ENCODE measurements at places on chromosomes 6 and 20.

DNA sequence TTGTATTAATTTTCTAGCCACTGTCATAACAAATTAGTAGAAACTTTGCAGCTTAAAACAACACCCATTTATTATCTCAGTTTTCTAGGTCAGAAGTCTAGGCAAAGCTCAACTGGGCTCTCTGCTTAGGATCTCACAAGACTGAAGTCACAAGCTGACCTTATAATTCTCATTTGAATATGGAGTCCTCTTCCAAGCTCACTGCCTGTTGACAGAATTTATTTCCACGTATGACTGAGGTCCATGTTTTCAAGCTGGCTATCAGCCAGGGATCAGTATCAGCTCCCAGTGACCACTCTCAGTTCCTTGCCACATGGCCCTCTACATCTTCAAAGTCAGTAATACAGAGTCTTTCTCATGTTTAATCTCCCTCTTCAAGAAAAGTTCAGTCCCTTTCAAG is 11.7 kb upstream of the HLA-DQB2 start:
- DNase-seq = no peak

- DNase-seq = no peak
Measured at GRCh38 chr20:59117526-59117925, 46.1 kb upstream of the ZNF831 start.

DNA sequence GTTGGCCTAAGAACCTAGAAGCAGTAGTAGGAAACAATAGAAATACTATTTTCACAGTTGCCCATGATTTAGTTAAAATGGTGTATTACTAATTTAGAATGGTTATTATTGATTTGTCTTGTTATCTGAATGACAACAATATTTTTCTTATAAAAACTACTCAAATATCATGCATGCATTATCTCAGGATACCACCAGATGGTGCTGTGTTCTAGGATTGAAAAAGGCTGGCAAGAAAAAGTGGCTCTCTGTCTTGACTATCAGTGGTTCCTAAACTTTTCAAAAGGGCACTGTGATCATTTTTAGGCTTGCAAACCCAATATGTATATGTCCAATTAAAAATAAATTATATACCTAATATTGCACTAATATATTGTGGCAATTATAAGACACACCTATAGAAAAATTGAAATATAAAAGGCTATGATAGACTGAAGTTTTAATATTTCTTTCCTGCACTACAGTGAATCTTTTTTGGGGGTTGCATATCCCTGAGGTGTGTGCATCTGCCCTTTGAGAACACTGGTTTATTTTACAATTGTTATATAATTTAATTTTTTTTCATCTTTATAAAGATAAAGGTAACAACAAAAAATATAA is 131.7 kb upstream of the MLIP start:
- no peak for DNase-seq

- no peak for DNase-seq
Measured at GRCh38 chr20:32945710-32946221, 58.5 kb downstream of the SUN5 start.

- no peak for DNase-seq
Measured at GRCh38 chr20:51424270-51425117, 118.0 kb downstream of the NFATC2 start.

GRCh38 chr6:7976485-7977056 is 66.0 kb upstream of the TXNDC5 start:
- DNase-seq = no peak

- no peak for DNase-seq
Measured at GRCh38 chr6:41726876-41727275, 8.5 kb downstream of the TFEB start.

DNA sequence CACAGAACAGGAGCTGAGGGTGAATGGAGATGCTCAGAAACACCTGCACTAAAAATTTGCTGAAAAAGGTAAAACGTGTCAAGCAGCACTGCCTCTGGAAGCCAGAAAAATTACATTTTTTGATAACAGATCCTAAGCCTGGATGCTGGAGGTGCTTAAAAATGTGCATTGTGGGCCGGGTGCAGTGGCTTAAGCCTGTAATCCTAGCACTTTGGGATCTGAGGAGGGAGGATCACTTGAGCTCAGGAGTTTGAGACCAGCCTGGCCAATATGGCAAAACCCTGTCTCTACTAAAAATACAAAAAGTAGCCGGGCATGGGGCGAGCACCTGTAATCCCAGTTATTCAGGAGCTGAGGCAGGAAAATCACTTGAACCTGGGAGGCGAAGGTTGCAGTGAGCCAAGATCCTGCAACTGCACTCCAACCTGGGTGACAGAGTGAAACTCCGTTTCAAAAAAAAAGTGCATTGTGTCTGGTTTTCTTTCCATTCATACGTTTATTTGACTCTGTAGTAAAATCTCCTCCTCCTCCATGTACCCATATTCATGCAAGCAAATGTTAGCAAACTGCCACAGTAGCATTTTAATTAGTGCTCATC is 587 bp upstream of the BTN3A1 start:
- no peak for DNase-seq

DNA sequence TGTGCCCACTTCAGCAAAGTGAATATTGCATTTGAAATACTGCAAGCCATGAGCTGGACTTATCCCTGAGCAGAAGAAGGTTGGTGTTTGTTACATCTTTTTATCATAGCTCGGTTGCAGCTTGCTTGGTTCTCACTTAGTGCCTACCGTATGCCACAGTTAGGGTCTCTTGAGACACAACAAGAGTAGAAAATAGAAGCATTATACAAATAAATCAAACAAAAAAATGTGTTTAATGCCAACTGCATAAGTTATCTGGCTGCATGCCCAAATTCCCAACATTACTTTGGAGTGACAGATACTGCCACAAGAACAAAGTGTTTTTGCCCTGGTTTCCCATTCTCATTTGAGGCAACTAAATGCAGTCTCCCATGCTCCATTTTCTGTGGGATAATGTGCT is 53.9 kb upstream of the LAMP5 start:
- DNase-seq = no peak

- no peak for DNase-seq
Measured at GRCh38 chr20:8780915-8781314, 288.0 kb upstream of the PLCB4 start.

DNA sequence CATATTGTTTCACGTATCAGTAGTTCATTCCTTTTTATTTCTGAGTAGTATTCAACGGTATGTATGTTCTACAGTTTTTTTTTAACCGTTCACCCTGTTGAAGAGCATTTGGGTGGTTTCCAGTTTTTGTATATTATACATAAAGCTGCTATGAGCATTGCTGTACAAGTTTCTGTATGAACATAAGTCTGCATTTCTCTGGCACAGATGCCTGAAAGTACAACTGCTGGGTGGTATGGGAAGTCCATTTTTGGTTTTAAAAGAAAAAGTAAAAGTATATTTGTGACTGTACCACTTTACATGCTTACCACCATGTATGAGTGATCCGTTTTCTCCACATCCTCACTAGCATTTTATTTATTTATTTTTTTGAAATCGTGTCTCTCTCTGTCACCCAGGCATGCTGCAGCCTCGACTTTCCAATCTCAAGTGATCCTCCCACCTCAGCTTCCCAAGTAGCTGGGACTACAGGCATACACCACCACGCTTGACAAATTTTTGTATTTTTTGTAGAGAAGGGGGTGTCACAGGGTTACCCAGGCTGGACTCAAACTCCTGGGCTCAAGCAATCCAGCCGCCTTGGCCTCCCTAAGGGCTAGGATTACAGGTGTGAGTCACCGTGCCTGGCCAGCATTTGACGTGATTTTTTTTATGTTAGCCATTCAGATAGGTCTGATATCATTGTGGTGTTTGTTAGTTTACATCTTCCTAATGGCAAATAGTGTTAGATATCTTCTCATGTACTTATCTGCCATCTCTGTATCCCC is 11.0 kb upstream of the SIM1 start:
- no peak for DNase-seq

GRCh38 chr20:29740951-29741593 is 1516.4 kb upstream of the DEFB115 start:
- no peak for DNase-seq

DNA sequence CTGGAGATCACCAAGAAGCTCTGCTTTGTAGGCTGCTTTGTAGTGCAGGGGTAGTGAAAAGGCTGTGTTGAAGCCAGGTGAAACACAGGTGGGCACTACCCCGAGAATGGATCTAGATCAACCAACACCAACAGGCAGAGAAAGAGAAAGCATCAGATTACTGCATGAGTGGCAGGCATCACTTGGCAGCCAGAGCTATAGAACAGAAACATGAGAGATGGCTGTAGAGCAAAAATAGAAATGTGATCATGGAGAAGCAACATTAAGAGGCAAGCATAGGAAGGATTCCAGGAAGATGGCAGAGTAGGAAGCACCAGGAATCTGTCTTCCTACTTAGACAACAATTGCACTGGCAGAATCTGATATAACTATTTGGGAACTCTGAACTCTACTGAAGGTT is 311.1 kb upstream of the TCF21 start:
- DNase-seq = no peak
